Stimulated activated CD4-positive, alpha-beta T cell treated with anti-CD3 and anti-CD28 coated beads, Interleukin-2, amount 100 ng/mL, for 48 hours (primary cell): ENCODE measurements at places on chromosomes 11 and 22.

GRCh38 chr11:115145324-115145723 lies 358.9 kb downstream of the CADM1 start:
- DNase-seq = no peak

- peak; percentile 39 for DNase-seq
Measured at GRCh38 chr22:27804470-27805297, 3.1 kb upstream of the MN1 start.

- no peak for DNase-seq
Measured at GRCh38 chr11:128492903-128493569, 94.3 kb downstream of the ETS1 start.

GRCh38 chr22:39999144-39999757 lies 4.5 kb downstream of the FAM83F start:
- DNase-seq = no peak

GRCh38 chr11:78684377-78684776 lies 109.7 kb upstream of the NARS2 start:
- DNase-seq = no peak

GRCh38 chr11:43868852-43869567 lies 11.6 kb upstream of the ALKBH3 start:
- peak; percentile 12 for DNase-seq

GRCh38 chr11:28142724-28143123 lies 34.5 kb downstream of the METTL15 start:
- DNase-seq = no peak

GRCh38 chr22:46171940-46172339 lies 21.6 kb downstream of the PPARA start:
- no peak for DNase-seq

GRCh38 chr11:120343429-120343828 lies 7.2 kb downstream of the ARHGEF12 start:
- no peak for DNase-seq

- DNase-seq = no peak
Measured at GRCh38 chr22:40213478-40213877, 35.8 kb downstream of the TNRC6B start.

- no peak for DNase-seq
Measured at GRCh38 chr11:68331338-68331947, 19.1 kb downstream of the LRP5 start.

DNA sequence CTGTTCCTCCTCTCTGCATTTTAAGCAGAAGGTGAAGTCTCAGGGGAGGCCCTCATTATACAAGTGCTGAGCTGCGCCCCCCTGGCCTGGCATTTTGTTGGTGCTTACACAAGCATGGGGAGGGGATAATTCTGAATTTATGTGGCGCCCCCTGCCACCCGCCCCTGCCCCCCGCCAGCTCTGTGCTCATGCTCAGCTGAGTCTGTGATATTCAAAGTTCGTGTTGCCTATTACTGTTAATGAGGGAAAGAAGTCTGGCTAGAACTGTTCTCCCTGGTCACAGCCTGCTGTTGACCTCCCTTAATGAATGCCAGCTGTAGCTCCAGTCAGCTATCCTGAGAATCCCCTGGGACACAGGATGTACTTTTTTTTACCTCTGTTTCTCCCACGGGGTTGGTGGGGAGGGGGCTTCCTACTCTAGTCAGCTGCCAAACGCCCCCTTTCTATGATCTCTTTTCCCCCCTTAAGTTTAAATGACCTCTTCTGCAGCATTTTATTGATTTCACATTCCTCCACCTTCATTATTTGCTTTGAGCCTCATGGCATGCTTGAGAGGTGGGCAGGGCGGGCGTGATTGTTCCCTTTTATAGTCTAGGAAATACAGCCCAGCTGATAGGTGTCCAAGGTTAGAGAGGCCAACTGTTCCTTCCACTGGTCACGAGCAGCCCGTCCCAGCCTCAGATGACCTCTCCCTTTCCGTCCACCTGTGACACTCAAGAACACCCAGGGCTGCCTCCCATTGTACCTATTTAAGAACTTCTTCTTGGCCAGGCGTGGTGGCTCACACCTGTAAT lies 12.2 kb downstream of the USP2 start:
- no peak for DNase-seq

GRCh38 chr11:71170624-71171423 lies 81.6 kb downstream of the SHANK2 start:
- no peak for DNase-seq

DNA sequence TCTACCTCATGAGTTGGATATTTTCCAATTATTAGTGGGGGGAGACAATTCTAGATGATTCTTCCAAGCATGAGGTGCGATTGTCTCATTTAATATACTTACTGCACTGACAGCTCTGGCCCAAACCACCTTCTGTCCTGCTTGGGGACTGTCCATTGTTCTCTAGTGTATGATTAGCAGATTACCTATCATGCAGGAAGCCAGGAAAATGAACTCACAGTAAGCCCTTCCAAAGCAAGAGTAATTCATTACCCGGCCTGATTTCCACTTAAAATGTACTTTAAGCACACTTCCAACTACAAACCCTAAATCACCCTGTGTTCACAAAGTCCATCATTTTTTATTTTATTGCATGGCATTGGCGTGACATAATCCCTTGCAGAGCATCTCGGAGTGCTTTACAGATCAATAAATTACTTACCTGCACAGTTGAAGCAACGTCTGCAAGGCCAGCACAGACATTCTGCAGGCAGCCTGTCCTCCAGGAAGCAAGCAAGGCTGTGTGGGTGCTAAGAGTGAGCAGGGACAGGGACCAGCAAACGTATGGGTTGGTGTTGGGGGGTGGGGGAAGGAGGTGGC lies 838.2 kb downstream of the NTM start:
- no peak for DNase-seq

DNA sequence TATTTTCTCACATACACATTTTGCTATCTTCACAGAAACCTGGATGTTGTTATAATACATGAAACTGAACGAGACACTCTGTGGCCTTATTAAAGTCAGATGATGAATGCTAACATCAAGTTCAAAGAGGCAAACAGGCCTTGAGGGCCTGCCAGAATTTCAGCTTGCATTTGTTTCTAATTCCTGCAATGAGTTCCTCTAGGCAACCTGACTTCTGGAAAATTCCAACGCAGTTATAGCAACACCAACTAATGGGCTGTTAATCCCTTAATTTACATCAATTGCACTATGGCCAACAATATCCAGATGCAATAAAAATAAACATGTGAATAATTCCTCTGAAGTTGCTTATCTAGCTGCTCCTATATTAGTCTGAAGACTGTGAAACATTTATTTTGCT lies 19.1 kb downstream of the PAX6 start:
- DNase-seq = no peak
